Type B pancreatic cell (in vitro differentiated cells): ENCODE measurements at places on chromosomes 12 and 14. TPM values are rescaled to one million over a fixed set of nuclear protein-coding genes. Genes with fewer than 3 reads are reported as not detected.

GRCh38 chr12:71566655-71567054 lies 97.0 kb downstream of the ZFC3H1 start:
- no peak for DNase-seq

DNA sequence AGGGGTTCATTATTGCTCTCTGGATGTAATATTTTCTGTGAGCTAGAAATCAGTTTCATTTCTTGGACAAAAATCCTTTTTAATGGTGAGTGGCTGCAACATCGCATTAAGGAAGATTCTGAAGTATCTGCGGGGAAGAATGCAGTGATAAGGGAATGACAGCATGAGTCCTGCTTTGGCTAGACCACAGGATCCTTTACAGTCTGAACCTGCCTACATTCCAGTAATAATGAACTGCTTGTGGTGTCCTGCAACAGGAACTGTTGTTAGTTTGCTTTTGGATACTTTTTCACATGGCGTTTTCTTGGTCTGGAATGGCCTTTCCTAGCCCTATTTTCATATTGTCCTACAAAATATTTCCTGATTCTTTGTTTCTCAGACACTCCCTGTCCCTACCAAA lies 15.7 kb downstream of the MDM2 start:
- DNase-seq: no peak

SLC6A15 gene
- total RNA-seq: 1.4 and 14.8 TPM in 2 replicates

DNA sequence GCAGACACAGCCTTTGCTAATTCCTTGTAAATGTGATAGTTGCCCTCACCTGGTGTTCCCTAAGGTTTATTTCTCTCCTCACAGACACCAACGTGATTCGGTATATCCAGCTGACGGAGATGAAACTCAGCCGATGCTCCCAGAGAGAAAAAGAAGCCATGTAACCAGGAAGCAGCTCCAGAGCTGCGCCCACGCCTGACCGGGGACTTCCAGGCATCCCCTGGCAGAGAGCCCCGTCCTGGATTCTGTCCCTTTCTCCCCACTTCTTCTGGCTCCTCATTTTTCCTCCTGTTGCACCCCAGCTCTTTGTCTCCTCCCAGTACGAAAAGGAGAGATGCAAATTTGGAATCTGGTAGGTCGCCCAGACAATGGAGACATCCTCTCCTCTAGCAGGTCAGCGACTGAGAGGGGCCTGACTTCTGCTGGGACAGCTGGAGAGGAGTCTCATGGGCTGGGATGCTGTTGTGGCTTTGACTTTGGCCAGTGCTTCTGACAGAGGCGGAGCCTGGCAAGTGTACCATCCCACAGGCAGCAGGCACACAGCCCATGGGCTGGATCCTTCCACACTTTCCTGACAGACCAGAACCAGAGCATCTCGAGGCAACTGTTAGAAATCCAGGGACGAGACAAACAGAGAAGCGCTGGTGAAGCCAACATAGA lies 29.4 kb downstream of the TTC9 start:
- DNase-seq: no peak

DNA sequence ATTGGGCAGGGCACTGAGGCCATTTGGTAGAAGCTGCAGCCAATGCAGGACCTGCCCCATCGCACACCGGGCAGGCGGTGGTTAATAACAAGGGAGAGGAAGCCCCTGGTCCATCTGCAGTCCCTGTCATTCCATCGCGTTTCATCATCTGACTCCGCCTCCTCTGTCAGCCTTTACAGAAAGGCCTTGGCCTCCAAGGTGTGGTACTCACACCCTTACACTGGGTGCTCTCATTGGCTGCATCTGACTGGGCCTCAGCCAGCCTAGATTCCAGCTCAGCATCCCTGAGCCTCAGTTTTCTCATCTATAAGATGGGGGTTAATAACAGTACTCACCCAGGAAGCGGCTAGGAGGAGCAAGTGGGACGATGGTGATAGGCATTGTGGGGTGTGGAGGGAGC lies 14.7 kb upstream of the HHIPL1 start:
- DNase-seq: no peak

DNA sequence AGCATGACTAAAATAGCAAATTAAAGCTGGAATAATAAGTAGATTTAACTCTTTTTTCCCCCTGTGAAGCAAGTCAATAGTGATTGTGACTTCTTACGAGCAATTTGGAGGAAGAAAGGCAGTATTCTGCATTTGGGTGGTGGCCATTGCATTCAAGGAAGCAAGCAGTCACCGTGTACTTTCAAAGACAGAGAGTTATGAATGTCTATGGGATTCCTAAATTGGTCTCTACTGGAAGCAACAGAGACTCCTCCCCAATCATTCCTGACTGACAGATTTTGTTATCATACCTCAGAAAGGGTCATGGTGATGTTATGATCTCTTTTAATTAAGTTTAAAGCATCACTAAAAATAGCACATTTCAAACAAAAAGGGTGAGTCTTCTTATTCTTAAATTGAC lies 287.2 kb upstream of the KITLG start:
- no peak for DNase-seq

DNA sequence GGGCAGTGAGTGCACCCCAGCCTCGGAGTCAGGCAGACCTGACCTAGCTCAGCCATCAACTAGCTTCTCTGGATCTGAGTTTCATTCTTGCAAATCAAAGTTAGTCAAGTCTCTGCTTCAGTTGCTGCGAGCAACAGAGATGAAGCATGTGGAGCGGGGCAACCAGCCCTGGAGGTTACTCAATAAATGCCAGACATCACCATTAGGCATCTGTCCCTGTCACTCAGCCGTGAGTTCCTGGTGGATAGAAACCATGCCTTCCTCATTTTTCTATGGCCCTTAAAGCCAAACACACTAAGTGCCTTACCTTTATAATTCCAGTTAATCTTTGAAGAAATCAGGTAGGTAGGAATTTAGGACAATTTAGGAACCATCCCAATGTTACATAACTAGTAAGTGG lies 19.3 kb downstream of the RFX4 start:
- no peak for DNase-seq

- DNase-seq: no peak
Measured at GRCh38 chr12:94987801-94988200, 15.7 kb downstream of the NDUFA12 start.

- peak; percentile 63 for DNase-seq
Measured at GRCh38 chr14:104509673-104510072, 69.9 kb upstream of the C14orf180 start.

- DNase-seq: no peak
Measured at GRCh38 chr12:20490213-20490612, 121.9 kb downstream of the PDE3A start.

GRCh38 chr12:101298426-101298825 lies 18.5 kb downstream of the UTP20 start:
- DNase-seq: no peak

DNA sequence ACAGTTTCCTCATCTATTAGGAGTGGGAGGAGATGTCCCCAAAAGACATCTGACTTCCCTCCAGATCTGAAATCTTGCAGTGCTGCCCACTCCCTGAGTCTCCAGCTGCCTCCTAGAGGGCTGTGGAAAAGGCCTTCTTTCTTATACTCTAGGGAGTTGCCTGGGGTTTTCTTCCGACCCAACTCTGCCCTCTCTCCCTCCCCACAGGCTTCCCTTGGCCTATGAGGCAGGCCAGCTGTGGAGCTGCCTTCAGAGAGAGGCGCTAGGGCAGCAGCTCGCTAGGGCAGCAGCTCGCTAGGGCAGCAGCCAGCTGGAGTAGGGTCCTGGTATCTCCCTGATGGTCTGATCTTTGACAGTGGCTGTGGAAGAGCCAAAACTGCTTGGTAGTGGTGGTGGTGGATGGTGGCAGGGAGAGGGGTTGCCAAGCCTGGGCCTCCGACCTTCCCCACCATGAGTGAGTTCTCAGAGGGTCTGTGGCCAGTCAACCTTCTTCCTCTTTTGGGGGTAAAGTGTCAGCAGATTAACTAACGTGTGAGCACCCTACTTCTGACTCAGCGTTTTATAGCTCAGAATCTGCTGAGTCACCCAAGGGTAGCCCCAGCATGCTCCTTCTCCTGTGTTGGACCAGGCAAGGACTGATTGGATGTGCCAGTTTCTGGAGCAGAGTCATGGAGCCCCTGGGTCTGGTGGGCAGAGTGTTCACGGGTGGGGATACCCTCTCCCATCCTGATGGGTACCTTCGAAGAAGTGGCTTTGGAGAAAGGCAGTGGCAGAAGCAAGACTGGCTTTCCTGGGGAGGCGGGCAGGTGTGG lies 2.3 kb downstream of the SLC48A1 start:
- DNase-seq: no peak

GRCh38 chr12:21881965-21882364 lies 59.3 kb downstream of the ABCC9 start:
- DNase-seq: no peak

- DNase-seq: no peak
Measured at GRCh38 chr14:54749180-54749579, 153.4 kb downstream of the GCH1 start.

KHNYN gene
- 81.3 and 113 TPM in 2 replicates for total RNA-seq

TSPAN31 gene
- total RNA-seq: 34.8 and 40.8 TPM in 2 replicates

INSM2 gene
- 0.12 and 0.26 TPM in 2 replicates for total RNA-seq

DNA sequence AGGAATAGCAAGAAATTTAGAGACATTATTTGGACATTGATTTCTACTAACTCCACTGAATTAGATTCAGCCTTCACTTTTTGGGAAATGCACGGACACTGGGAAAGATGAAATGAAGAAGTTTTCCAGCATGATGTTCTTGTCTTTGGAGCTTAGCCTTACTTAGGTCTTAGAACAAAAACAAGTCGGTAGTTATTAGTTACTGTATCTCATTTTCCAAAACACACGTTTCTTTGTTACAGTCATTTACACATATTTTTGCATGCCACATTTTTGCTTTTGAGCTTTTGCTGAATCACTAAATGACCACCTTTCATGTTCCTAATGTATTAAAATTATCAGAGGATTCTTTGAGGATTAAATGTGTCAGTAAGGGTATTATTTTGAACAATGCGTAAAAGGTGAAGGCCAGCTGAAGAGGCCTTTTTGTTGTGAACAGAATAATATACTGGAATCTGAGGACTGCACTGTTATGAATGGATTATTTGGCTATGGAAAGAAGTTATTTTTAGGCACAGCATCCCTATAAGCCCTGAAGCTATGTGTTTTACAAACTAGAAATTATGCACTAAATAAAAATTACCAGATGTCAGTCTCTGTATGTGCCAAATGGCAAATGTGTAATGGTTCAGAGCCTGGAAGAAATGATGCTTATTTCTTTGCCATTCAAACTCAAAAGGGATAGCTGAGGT lies 138.2 kb downstream of the SRGAP1 start:
- DNase-seq: no peak

GRCh38 chr12:53751336-53752191 lies at the start of gene CISTR:
TSS of gene CISTR (minus strand) at chr12:53751979.
- no peak for DNase-seq

- DNase-seq: no peak
Measured at GRCh38 chr12:30753751-30754382, 884 bp downstream of the CAPRIN2 start.

DCAF5 gene
- 46.1 and 54.9 TPM in 2 replicates for total RNA-seq

DNA sequence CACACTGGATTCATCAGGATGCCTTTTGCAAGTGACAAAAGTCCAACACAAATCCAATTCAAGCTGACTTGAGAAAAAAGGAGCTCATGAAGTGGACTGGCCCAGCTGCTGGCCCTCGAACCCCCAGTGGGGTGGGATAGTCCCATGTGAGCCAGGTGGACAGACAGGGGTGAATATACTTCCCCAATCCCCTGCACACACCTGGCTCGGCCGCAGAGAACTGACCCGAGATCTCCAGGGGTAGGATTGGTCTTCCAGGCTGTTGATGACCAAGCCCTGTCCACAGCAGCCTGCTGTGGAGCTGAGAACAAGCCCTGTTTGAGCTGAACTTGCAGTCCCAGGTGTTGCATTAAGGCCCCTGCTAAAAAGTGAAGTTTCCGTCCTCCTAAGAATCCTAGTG lies 56.2 kb downstream of the TPCN1 start:
- no peak for DNase-seq

MANSC1 gene
- total RNA-seq: 16.8 and 77.1 TPM in 2 replicates

- no peak for DNase-seq
Measured at GRCh38 chr14:73277376-73277775, 40.1 kb downstream of the PAPLN start.

TBC1D30 gene
- total RNA-seq: 2.8 and 5.6 TPM in 2 replicates

DNA sequence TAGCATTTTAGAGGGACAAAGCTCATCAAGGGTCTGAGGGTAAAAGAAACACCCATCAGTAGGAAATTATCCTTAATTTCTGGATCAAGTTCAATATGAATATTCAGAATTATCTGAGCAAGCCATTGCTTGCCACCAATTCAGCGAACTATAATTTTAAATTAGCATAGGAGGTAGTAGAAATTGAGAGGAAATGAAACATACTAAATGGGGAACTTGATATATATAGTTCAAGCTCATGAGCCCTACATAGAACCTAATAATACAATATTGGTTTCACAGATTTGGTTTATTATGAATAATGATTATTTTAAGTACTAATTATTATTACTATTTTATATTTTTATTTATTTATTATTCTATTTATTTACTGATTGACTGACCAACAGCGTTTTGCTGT lies 42.1 kb upstream of the GXYLT1 start:
- DNase-seq: no peak

- DNase-seq: no peak
Measured at GRCh38 chr12:53181935-53182334, 1.2 kb upstream of the CSAD start.

- no peak for DNase-seq
Measured at GRCh38 chr14:97638864-97639263, 841.7 kb downstream of the VRK1 start.

PPP2R5C gene
- 99.8 TPM in 2 replicates for total RNA-seq

DNA sequence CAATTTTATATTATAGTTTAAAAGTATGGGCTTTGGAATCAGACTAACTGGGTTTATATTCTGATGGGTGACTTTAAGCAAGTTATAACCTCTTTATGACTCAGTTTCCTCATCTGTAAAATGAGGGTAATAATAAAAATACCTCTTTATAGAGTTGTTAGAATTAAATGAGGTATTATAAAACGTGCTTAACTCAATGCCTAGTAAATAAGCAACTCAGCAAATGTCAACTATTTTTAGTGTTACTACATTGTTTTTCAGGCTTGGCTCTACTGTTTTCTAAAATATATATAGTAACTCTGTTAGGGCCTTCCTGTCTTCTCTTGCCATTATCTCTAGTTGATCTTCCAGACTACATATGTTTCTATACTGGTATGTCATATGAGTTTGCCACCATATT lies 20.5 kb downstream of the VEZT start:
- no peak for DNase-seq

DNA sequence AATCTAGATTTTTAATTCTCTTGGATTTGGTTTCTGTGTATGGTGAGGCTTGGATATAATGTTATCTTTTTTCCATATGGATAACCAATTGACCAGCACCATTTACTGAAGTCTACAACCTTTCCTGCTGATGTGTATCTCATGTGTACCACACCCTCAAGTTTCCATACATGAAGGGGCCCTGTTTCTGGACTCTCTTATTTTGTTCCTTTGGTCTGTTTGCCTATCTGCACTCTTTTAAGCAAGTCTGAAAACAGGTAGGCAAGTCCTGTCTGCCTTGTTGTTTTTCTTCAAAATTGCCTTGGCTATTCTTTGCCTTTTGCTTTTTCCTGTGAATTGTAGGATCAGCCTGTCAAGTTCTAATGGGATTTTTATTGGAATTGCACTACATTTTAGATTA lies 44.6 kb downstream of the MAX start:
- DNase-seq: no peak

GRCh38 chr14:90731487-90731886 lies 84.7 kb downstream of the TTC7B start:
- peak; percentile 18 for DNase-seq

NFE2 gene
- 0.24 and 0.65 TPM in 2 replicates for total RNA-seq

PIP4K2C gene
- 27.6 and 35.6 TPM in 2 replicates for total RNA-seq
